ENCODE measurements at places on chromosomes 5 and 9.
A peak's percentile ranks its signal among the peaks of the same experiment; 100 is the strongest.

DNA sequence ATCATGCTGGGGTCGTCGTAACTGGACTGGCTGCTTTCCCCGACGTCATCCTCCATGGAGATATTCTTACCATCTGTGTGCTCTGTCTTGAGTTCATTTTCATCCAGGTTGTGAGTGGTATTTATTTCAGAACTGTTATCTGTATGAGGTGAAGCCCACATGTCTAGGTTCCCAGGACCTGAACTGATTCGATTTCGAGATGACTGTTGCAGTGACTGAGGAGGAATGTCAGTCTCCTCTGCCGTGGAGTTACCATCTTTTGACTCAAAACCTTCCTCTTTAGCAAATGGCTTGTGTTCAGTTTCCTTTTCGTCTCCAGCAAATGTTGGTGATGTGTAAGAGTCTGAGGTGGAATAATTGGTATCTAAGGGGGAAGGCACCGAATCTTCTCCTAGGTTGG is 55.2 kb upstream of the PCA3 start:
- DNase-seq: no peak

DNA sequence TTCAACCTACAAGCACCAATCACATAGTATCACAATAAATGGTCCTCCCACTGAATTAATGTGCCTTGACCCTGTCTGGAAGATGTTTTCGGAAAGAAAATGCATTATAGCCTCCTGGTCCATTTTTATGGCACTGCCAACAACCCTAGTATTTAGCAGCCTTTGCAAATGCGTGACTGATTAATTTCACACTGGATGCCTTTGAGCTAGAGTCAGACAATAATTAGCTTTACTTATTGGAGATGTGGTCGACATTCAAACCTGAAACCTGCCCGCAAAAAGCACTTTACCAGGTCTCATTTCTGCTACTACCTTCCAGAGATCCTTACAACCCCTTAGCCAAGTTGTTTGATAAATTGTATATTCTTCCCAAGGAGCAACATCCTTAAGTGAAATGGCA is 119.3 kb upstream of the DPYSL3 start:
- no peak for DNase-seq

DNA sequence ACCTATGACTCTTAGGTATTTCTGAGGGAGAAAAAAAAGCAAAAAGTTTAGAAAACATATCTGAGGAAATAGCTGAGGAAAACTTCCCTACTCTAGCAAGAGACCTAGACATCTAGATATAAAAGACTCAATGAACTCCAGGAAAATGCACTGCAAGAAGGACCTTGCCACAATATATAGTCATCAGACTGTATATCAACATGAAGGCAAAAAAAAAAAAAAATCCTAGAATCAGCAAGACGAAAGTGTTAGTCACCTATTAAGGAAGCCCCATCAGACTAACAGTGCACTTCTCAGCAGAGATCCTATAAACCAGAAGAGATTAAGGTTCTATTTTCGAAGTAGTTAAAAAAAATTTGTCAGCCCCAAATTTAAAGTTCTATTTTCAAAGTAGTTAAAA is 166.2 kb downstream of the TMEM38B start:
- DNase-seq: no peak

DNA sequence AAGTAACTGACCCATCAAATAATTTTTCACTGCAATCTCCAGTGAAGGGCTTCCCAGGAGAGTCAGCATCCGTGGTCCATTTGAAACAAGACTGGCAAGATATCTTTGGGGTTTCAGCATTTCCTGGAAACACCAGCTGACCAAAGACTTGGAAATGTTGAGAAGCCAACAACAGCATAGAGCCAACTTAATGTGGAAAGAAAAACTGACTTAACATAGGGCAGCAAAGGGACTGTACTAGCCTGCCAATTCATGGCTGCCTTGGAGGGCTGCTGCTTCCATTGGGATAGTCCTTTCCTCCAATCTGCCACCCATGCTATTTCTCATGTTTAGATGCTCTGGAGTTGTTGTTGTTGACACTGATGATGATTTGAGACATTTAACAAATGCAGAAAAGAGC is 76.5 kb upstream of the SPDL1 start:
- no peak for DNase-seq

GRCh38 chr5:137462265-137462590 is 36.9 kb downstream of the SPOCK1 start:
- no peak for DNase-seq

GRCh38 chr5:90558344-90559192 is at the start of gene ADGRV1:
TSS of gene ADGRV1 (plus strand) at chr5:90558797. CDS start at chr5:90558896, 99 bp downstream.
- peak; percentile 92 for DNase-seq

- no peak for DNase-seq
Observed at GRCh38 chr5:57004800-57005199, 52.9 kb upstream of the MIER3 start.

DNA sequence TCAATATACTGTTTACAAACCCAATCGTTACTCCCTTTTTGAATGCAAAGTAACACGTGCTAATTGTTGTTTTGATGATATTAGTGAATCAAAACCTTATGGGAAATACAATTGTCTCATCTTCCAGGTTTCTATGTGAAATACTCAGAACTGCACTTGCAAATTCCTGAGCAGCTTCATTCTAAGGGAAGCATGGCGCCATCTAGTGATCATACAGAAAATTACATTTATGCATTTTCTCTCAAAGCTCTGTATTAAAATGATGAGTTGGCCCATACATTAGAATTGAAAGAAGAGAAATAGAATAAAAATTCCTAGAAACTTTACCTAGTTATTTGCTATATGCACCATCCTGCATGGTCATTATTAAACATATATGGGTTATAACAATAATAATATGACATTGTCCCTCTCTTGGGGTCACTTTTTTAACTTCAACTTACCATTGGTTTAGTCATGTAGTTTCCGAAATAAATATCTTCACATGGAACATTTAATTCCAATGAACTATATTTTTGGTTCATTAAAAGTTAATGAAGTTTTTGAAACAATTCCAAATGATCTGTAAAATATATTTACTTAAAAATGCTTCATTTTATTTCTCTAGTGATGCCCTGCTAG is 220.0 kb downstream of the PDE4D start:
- no peak for DNase-seq

- peak; percentile 39 for DNase-seq
Observed at GRCh38 chr5:178121391-178122276, 8.3 kb downstream of the N4BP3 start.

DNA sequence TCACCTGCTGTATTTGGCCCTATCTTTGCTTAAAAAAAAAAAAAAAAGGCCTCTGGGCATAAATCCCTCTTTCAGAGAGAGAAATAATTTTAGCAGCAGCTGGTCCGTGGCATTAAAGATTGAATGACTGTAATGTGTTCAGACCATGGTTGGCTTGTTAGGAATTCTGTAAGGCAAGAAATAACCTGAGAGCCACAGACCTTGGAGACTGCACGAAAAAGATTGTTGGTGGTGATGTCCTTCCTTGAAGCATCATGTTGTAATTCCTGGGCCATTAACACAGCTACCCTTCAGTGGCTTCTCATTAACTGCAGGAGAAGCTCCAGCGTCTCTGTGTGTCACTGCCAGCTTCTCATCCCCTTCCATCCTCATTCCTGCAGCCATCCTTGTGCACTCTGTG is 79.0 kb downstream of the SGCD start:
- no peak for DNase-seq

GRCh38 chr9:126536131-126536530 is 77.6 kb upstream of the LMX1B start:
- DNase-seq: peak; percentile 21

DNA sequence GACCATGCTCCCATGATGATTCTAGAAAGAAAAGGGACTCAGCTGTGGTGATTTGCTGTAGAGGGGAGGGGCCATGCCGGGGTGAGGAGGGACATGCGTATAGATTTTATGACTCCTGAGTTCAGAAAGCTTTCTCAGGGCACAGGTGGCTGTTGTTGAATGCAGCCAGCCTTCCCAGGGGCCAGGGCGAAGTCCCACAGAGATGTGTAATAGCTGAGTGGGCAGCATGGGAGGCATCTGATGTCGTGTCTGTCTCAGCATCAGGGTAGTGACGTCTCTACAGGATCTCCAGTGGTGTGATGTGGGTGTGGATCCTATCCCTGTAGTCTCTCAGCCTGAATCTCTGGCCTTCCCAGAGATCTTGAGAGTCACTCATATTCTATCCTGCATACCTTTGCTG is 7.8 kb upstream of the BOD1 start:
- DNase-seq: no peak

DNA sequence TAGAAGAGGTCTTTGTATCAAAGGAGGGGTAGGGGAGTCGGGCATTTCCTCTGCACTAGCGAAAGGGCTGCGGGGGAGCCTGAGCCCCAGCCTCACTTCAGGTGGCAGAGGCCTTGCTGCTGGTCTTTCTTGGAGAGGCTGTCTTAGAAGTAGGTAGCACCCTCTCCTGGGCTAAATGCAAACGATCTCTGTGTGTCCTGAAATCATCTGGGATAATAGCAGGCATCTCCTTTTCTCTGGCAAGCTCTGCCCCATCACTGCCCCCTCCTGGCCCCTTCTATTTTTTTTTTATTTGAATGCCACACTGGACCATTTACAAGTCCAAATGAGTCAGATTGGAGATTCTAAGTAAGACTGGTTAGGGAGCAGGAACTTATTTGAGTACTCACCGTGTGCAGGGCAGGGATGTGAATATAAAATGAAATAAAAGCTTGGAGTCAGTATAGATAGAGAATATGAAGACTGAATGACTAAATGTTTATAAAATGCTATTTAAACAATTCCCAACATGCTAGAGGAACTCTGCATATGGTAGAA is 137.1 kb downstream of the FGF1 start:
- no peak for DNase-seq

- no peak for DNase-seq
Observed at GRCh38 chr9:75927356-75927755, 36.9 kb downstream of the PCSK5 start.

DNA sequence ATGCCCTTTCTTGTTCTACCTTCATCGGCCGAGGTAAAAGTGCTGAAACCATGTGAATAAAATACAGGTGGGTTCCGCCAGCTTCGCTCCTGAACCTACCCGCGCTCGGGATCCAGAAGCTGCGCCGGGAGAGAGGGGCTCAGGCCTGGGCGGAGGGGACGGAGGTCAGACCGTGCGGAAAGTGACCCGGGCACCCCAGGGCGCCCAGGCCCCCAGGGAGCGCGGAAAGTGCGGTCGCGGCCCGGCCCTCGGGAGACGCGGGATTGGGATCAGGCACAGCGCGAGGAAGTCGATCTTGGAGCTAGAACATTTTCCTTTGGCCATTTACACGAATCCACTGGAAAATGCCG is 329 bp downstream of the SYK start:
- DNase-seq: peak; percentile 55

- no peak for DNase-seq
Observed at GRCh38 chr5:36575361-36575781, 31.0 kb upstream of the SLC1A3 start.

GRCh38 chr9:129352146-129352865 is 174.2 kb upstream of the IER5L start:
- no peak for DNase-seq

DNA sequence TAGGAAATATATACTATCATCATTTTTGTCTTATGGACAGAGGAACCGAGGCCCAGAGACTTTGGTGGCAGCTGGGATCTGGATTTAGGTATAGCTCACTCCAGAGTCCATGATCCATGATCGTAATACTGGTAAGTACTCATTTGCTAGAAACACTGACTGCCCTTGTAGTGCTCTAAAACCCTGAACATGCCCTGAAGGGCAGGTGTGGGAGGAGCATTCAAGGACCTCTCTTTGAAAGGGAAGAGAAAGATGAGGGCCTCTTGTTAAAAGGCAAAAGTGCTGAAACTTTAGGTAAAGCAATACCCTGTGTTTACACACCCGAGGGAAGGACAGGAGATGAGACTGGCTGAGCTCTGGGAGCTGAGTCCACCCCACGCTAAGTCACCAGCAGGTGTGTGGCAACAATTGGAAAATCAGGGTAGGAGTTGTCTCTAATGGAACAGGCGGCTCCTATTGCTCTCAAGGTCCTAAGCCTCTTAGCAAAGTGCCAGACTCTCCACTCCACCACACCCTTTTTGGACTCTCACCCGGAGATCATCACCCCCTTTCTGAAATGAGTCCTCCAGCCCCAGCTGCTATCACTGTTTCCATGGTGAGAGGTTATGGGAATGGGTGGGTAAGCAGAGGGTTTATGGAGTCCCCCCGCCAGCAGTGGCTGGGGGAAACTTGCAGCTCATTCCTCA is 34.8 kb downstream of the TRPC7 start:
- DNase-seq: no peak

DNA sequence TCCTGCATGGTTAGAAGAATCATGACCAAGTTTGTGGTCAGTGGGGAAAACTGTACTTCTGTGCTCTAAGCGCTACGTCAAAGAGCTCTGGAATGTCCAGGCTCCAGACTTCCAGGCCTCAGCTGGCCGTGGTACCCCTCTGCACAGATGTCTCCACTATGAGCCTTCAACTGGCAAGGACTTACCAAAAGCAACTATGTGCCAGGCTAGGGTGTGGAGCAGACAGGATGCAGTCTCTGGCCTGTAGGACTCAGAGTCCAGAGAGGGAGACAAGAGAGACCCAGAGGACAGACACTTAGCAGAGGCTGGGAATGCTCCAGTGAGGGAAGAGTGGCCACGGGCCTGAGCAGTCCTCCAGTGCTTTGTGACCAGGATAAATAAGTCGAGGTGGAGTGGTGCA is 31.0 kb upstream of the TCF7 start:
- no peak for DNase-seq

GRCh38 chr9:111940697-111941096 is 44.1 kb downstream of the UGCG start:
- DNase-seq: no peak

- DNase-seq: no peak
Observed at GRCh38 chr5:176676361-176676824, 29.1 kb downstream of the TSPAN17 start.

GRCh38 chr9:113556877-113557593 is 93.5 kb downstream of the RGS3 start:
- no peak for DNase-seq

GRCh38 chr5:78295035-78295961 is 800 bp upstream of the AP3B1 start:
- peak; percentile 67 for DNase-seq

GRCh38 chr5:132896685-132897084 is 23.2 kb downstream of the LEAP2 start:
- DNase-seq: no peak

DNA sequence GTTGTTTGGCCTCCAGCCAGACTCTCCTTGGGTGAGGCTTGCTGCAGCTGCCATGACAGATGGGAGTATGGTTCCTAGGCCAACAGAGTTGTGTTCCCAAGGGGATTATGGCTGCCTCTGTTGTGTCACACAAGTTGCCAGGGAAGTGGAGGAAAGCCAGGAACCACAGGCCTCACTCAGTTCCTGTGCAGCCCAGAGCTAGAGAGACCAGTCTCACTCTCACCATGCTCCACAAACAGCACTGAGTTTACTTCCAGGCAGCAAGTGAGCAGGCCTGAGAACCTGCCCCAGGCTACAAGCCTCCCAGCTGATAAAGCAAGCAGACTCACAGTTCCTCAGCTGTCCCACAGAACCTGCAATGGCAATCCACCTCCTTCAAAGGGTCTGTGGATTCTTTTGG is 273.6 kb upstream of the TAS2R1 start:
- no peak for DNase-seq

Measured in lower lobe of right lung (tissue), 2 donors.